Activated CD4-positive, alpha-beta T cell treated with anti-CD3 and anti-CD28 coated beads, Interleukin-2, amount 50 U/mL, for 1 hour (primary cell): ENCODE measurements at places on chromosomes 12 and 14.

GRCh38 chr12:26132866-26133265, 8.0 kb upstream of the BHLHE41 start:
- DNase-seq = no peak

- DNase-seq = no peak
Observed at GRCh38 chr12:25827747-25828146, 130.7 kb upstream of the RASSF8 start.

DNA sequence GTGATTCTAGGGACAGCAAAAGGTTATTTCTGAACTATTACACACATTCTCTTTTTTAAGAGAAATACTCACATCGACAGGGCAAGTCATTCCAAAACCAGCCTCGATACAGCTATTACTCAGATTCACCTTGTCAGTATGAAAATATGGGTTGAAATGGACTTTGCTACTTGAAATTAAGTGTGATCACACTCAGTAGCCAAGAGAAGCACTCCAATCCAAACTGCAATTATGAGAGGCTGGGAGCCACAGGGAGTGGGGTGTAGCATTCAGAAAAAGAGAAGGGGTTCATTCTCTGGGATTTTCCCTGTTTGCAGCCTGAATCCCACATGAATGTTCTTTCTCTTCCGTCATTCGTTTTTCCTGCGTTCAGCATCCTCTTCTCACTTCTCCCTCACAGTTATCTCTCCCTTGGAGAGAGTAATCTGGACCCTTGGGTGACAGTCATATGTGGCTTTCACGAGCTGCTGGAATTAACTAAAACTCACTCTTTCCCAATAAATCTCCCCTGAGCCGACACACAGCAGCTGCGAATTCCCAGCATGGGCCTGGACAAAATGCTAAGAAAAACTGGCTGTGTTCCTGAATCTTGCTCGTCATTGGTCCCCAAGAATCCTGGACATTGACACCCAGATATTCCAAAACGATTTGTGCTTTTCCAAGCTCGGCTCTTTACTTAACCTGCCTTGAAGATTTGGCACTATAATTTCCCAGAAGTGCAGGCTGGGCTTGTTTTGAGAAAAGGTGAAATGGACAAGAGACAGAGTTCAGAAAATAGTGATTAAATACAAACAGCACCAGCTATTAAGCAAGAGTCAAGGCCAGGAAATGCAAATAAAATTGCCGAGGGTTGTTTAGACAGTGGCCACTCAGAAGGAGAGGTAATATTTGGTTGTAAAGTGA, 199.5 kb upstream of the PLEKHG7 start:
- no peak for DNase-seq

GRCh38 chr12:124616394-124617221, 49.2 kb upstream of the NCOR2 start:
- no peak for DNase-seq

DNA sequence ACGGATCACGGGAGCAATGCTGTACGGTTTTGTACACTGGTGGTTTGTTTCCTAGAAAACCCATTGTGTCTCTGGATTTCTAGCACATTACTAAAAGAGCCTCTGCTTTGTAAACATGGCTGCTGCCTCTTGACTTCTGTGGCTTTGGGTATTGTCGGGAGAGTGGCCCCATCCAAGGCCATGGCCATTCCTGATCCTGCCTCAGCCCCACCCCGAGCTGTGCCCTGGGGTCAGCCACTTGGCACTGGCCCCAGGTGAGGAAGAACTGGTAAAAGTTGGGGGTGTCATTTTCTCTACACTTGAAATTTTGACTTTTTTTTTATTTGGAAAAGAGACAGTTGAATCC, 36.5 kb downstream of the SLC8B1 start:
- DNase-seq = no peak

DNA sequence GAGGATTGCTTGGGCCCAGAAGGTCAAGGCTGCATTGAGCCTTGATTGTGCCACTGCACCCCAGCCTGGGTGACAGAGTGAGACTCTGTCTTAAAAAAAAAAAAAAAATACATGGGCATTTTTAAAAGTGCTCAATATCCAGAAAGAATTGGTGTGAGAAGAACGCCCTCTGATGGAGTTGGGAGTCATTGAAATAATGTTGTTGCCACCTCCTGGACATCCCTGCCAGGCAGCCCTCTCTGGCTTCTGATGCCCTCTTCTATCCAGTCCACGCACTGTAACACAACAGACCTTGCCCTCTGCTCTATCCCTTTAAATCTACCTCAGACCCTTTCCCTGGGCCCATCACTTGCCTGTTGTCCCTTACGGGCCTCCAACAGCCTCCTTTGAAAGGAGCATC, 4.9 kb downstream of the PTGDR start:
- DNase-seq = no peak

- no peak for DNase-seq
Observed at GRCh38 chr12:89742337-89743022, 33.8 kb upstream of the ATP2B1 start.

- DNase-seq = no peak
Observed at GRCh38 chr12:122348505-122348904, 74.0 kb downstream of the CLIP1 start.

- no peak for DNase-seq
Observed at GRCh38 chr14:31990926-31991572, 86.1 kb upstream of the ARHGAP5 start.
